Hepatocyte (in vitro differentiated cells): ENCODE measurements at places on chromosomes 12 and 14. TPM values are rescaled to one million over a fixed set of nuclear protein-coding genes. Genes with fewer than 3 reads are reported as not detected.

STXBP6 gene
- 44.9 and 54.6 TPM in 2 replicates for polyA plus RNA-seq

AKAP3 gene
- polyA plus RNA-seq, result 1.2 and 1.3 TPM in 2 replicates

UNC79 gene
- polyA plus RNA-seq, result 0.15 and 0.16 TPM in 2 replicates

TAS2R14 gene
- 0.59 and 0.64 TPM in 2 replicates for polyA plus RNA-seq

AHNAK2 gene
- 1.8 and 2.4 TPM in 2 replicates for polyA plus RNA-seq

RND1 gene
- 78.5 and 99.1 TPM in 2 replicates for polyA plus RNA-seq

CLEC12A gene
- polyA plus RNA-seq, result 0.54 and 0.73 TPM in 2 replicates

MYG1 gene
- polyA plus RNA-seq, result 34.6 and 35.9 TPM in 2 replicates

PMEL gene
- 27.9 and 34.2 TPM in 2 replicates for polyA plus RNA-seq

KRT84 gene
- polyA plus RNA-seq, result not detected in 2 replicates

MMP17 gene
- 0.42 and 0.78 TPM in 2 replicates for polyA plus RNA-seq

KCNH3 gene
- 0.43 and 1.1 TPM in 2 replicates for polyA plus RNA-seq

KRT75 gene
- polyA plus RNA-seq, result not detected in 2 replicates

KRT6B gene
- polyA plus RNA-seq, result 0.10 and 0.42 TPM in 2 replicates

- no peak for DNase-seq
Measured at GRCh38 chr12:99600388-99600787, 47.2 kb upstream of the GARIN6 start.

DNA sequence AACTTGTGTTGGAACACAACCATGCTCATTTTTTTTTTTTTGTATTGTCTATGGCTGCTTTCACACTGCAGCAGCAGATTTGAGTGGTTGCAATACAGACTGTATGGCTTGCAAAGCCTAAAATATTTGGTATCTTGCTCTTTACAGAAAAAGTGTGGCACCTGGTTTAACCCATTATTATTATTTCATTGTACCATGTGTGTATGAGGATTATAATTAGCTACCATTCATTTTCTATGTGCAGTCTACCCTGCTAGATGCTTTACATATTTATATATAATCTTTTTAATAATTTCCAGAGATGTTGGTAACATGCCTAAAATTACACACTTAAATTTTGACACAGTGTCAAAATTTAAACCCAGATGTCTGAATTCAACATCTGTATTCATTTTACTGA is 37.7 kb downstream of the SPATS2 start:
- DNase-seq, result no peak

DNA sequence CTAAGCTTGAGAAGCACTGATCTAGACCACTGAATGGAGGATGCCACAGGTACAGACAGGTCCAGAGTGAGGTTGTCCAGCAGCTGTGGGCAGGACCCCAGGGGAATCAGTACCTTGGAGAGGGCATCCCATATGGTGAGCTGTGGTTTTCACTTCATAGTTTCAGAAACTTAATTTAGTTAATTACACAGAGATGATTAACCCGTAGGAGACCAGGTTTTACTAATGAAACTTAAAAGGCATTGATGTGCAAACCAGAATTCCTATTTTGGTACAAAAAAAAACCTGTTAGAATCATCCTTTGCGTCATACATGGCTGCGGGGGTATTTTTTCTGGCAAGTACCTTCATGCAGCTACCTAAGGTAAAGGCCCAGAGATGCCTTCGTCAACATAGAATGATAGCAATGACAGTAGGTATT is 159.3 kb downstream of the DACT1 start:
- DNase-seq, result peak; percentile 31

- DNase-seq, result no peak
Measured at GRCh38 chr12:80200414-80200813, 101.1 kb downstream of the OTOGL start.

DNA sequence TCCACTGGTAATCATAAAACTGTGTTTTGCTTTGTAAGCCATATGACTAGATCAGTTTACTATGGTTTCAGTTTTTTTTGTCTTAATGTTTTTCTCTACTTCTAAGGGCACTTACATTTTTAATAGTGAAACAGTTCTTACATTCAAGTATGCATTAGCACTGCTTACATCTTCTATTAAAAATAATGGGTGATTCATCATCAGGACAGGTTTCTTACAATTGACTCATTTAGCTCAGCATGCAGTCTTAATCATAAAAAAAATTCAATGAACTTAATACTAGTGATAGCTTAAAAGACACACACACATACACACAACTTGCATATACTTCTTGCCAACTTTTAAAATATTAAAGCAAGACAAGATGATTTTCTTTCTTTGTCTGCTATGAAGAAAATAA is 845.7 kb upstream of the USP15 start:
- DNase-seq, result no peak

DNA sequence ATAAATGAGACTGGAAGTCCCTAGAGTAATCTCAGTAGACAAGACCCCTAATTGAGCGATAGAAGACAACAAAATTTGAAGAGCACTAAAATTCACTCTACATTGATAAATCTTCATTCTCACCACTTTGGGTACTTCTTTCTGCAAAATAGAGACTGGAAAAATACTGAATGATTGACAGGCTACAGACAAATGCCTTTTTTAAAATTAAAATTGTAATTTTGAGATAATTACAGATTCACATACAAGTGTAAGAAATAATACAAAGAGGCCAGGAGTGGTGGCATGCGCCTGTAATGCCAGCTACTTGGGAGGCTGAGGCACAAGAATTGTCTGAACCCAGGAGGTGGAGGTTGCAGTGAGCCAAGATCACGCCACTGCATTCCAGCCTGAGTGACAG is 4.5 kb upstream of the CORO1C start:
- DNase-seq, result no peak

- no peak for DNase-seq
Measured at GRCh38 chr12:52763036-52763659, 14.0 kb downstream of the KRT76 start.

- peak; percentile 59 for DNase-seq
Measured at GRCh38 chr12:74963867-74964331, 245.7 kb downstream of the KCNC2 start.

DNA sequence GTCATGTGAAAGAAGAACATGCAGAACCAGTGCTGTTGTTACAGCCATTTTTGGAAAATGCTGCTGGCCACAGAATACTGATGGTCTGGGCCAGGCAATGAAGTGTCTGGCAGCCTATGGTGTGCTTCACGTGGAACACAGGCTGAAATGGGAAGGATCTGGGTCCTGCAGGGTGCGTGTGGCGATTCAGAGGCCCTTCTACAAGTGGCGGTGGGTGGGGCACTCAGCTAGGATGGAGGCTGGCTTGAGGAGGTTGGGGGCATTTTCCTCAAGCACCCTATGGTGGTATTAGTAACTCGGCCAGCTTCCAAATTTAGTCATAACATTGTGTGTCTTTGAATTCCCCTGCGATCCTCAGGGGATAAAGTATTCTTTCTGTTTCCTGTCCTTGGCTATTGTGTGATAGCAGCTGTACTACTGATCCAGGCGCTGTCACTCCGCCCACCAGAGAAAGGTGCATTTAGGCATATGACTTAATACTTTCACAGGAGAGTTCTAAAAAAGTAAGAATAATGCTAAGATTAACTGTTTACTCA is 9.2 kb upstream of the RAD52 start:
- DNase-seq, result no peak

DNA sequence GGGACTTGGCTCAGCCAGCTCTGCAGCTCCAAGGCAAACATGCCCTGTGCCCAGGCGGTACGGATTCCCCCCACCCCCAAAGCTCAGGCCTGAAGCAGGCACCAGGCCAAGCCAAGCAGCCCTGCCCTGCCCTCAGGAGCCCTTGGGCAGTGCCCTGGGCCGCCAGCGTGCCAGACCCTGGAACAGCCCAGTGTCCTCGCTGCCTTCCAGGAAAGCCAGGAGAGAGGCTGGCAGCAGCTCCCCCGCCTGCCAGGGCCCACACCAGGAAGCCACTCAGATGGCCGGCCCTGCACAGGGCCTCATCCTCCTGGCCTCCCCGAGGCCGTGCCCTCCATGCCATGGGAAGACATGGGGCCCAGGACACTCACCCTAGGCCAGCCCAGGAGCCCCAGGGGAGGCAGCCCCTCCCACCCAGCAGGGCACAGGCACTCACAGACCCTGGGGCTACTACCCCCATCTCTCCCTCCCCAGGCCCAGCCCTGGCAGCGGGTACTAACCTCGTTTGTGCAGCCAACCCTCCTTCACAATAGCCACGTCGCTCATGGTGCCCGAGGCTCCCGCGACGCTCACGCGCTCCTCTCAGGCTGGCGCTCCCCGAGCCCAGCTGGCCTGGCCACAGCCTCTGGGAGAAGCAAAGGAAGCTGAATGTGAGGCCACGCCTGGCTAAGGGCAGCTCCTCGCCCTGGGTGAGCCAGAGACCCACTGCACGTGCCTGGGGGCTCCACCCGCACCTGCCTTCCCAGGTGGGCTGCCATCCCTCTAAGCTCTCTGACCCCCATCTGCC is 3.3 kb downstream of the AKT1 start:
- no peak for DNase-seq

DNA sequence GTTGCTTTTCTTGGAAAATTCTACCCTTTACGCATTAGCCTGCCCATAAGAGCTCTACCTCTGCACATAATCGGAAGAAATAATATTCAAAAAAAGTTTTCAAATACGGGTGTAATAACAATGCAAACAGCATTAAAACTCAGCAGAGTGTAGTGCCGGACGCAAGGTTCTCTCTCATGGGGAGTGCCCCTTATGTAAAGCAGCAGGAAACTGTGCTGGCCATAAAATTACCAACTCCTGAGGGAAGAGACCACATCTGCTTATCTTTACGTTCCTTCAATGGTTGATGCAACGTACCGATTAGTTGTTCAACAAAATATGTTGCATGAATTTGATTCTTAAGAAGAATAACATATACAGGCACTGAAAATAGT is 118.7 kb upstream of the TMCC3 start:
- DNase-seq, result no peak

DNA sequence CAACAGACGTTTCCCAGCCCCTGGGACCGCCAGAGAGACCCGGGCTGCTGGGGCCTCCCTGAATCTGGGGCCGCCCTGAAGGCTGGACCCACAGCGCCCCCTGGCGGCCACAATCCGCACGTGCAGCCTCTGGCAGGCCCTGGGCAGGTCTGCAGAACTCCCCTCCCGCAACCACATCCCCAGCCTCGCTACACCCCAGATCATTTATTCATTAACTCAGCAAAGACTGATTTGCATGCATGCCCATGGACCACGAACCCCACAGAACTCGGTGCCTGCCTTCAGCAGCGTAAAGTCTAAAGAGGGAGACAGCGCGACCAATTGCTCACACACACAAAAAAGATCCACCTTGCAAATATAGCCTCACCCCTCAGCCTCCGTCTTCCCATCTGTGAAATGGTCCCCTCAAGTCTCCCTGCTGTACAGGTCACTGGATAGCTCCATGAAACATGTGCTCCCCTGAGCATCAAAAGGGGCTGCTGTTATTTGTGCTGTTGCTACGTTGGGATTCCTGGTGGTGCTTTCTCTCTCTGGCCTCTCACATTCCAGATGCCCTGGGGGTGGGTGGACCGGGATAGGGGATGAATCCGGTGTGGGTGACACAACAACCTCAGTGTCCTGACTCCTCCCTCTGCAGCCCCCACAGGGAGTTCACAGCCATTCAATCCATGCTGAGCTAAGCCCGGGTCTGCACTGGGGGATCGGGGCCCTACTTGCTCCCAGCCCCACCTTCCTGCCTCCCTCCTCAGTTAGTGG is 96.4 kb downstream of the SCARB1 start:
- DNase-seq, result peak; percentile 84

- DNase-seq, result no peak
Measured at GRCh38 chr14:63240221-63240620, 36.0 kb downstream of the RHOJ start.

DNA sequence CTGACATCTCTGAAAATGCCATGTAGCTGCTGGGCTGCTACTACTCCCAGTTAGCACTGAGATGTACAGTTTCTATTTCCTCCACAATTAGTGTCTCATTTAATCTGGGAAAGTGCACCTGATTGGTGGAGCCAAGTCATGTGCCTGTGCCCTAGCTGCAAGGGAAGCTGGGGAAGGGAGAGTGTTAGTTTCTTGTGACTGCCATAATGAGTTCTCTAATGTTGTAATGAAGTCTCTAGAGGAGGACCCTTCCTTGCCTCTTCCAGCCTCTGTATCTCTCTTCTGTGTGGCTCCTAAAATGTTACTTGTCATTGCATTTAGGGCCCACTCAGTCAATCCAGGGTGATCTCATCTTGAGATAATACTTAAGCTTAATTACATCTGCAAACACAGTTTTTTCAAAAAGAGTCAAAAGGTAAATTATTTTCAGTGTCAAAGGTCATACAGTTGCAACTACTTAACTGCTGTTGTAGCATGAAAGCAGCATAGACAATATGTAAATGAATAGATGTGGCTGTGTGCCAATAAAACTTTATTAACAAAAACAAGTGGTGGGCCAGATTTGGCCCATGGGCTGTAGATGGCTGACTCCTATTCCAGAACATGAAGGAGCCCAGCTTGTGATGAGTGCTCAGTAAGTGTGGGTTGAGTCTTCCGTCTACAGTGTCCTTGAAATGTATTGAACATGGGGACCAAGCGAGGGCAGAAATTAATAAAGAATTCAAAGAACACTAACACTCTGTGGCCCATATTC is 137.2 kb upstream of the MAP1LC3B2 start:
- no peak for DNase-seq

GRCh38 chr12:23455283-23455682 is 494.2 kb downstream of the SOX5 start:
- DNase-seq, result no peak

GRCh38 chr12:125470838-125471783 is 405.9 kb downstream of the AACS start:
- DNase-seq, result peak; percentile 17

- no peak for DNase-seq
Measured at GRCh38 chr14:105884808-105885281, 358.5 kb downstream of the TMEM121 start.

GRCh38 chr14:72142328-72142727 is 210.1 kb downstream of the RGS6 start:
- DNase-seq, result no peak

- DNase-seq, result no peak
Measured at GRCh38 chr14:56378475-56378877, 201.1 kb upstream of the TMEM260 start.

- DNase-seq, result no peak
Measured at GRCh38 chr12:84994426-84994825, 41.7 kb downstream of the TSPAN19 start.

DNA sequence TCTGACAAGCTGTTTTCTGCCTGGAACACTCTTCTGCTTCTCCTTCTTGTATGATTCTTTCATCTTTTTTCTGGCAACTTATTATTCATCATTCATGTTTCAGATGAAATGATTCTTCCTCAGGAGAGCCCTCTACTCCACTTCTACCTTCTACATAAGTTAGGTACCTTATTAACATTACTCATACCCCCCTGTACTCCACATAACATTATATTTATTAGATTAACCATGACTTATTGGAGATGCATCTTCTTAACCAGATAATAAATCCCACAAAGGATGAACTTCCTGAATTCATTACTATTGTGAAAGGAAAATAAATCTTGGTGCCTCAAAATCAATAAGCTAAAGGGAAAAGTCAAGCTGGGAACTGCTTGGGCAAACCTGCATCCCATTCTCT is 1636.5 kb upstream of the FLRT2 start:
- no peak for DNase-seq

DNA sequence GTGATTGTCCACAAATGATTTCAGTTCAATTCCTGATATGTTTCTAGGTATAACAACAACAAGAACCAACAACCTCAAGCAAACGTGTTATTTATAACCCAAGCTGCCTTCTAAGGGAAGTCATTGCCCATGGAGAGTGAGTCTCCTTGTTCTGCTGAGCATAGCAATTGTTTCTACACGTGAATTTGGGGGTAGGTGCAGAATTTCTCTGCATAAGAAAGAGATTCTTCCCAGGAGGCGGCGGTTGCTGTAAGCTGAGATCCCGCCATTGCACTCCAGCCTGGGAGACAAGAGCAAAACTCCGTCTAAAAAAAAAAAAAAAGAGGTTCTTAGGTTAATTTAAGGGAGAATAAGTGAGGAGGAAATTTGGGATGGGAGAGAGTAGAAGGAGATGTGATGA is 226.5 kb upstream of the PELI2 start:
- no peak for DNase-seq

GRCh38 chr12:78672033-78672432 is 192.5 kb upstream of the SYT1 start:
- no peak for DNase-seq
